NCI-H1048 (cell line): ENCODE measurements at places on chromosomes 4 and X.

DNA sequence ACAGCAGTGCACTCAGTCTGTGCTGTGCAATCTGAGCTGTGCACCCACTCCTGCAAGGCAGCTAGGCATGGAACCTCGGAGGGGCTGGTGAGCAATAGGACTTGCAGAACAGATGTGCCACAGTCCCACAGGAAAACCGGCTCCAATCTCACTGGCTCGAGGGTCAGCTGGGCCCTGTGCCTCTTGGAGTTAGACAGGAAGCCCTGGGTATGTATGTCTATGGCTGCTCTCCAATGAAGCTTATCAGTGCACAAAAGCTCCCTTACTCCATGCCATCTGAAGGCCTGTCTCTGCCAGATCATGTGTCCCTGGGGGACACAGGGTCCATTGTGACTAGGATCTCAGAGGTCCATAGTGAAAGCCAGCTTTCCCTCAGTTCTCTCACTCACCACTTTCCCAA is 335.8 kb downstream of the SH3BGRL start:
- no peak for DNase-seq

DNA sequence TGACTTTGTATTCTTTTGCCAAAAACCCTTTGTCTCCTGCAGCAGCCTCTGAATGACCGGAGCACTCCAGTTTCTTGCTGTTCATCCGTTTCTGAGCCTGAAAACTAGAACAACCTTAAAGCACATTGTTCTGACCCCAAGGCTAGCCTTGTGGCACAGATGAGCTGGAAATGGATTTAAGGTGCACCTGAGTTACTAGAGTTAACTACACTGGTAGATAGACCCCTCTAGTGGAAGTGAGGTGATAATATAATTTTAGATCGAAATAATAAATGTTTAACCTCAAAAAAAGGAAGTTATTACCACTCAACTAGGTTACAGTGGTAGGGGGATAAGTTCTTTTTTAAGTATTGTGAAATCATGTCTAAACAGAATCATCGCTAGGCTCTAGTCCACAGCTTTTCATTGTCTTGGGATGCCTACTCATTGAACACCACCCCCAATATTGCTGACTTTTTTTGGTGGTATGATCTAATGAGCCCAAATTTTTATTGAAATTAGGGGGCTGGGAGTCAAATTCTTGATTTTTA is 2.7 kb downstream of the PLS3 start:
- DNase-seq, result no peak

DNA sequence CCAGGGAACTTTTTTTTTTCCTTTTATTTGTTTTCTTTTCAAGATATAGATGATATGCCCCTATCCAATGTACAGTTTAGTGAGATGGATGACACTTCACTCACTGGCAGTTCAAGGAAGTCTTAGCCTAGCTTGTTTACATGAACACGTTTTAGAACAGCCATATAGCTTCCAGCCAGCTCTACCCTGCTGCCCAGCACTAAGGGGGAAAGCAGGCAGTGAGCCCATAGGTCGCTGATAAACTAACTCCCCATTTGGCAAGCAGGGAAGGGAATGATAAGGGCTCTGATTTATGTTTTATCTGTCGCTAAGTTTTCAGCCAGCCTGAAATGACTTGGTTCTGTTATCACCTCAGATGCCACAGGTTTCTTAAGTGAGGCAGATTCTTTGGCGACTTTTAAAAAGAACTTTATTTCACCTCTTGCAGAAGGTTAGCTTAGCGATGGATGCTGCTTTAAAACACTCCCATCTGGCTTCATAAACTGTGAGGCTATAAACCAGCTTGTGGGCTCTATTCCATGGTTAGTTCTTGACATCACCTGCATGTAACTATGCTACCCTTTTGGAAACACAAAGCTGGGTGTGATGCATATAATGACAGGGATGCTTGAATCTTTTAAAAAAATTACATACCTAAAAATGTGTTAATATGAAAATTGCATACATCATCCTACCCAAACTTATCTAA is 348.4 kb downstream of the FBXO8 start:
- no peak for DNase-seq

DNA sequence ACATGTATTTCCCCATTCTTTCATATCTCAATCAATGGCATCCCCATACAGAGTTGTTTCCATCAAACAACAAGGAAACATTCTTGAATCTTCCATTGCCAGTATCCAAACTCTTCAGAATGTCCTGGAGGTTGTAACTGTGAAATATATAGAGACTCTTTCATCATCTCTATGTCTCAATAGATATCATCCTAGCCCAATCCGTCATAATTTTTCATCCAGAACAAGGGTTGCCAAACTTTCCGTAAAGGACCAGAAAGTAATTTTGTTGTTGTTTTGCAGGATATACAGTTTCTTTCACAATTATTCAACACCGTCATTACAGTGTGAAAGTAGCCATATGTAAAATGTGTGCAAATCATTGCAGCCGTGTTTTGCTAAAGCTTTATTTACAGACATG is 15.2 kb upstream of the CXCL6 start:
- no peak for DNase-seq

DNA sequence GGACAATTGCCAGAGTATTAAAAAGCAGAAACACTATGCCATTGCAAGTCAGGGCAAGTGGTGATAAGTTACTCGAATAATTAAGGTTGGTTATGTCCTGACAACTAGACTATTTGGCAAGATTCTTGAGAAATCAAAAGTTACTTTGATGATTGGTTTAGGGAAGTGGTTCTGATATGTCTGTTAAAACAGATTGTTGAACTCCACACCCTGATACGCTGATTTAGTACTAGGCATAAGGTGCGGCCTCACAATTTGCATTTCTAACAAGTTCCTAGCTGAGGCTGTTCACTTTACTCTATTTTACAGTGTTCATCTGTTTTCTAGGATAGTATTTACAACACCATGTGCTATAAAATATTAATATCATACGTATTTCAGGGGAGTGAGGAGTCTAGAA is 12.5 kb downstream of the GABRA4 start:
- no peak for DNase-seq

GRCh38 chrX:151912221-151912620 is 468 bp upstream of the MAGEA4 start:
- no peak for DNase-seq

DNA sequence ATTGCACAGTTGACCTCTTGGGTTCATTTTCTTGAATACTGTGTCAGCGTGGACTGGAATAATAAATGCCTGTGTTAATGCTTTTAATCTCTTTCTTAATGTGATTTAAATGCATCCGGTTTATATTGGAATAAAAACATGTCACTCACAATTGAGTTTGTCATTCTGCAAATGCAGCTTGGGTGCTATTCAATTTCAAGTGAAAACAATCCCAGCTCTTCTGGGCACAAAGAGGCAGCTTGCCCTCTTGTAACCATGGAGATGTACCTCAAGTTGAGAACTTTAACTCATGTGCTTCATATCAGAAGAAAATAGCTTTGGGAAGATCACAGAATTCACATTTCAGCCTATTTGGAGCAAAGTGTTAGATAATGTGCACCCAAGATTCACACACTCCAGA is 355.7 kb upstream of the GNPDA2 start:
- DNase-seq, result no peak

DNA sequence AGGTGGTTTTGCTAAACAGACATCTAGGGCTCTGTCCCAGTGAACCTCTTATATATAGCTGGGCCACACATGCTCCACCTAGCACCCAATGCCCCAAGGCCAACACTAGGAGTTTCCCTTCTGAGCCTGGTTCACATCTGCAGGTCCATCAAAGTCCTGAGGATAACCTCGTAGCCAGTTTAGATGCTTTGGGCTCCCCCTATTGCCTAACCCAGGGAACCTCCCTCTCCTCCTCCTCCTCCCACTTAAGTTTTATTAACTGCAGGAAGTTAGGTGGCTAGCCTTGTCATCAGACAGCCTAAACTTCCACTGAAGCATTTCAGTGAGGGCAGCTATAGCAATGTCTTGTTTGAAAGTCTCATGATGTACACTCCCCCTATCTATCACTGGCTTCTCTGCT is 88.0 kb downstream of the GUCY2F start:
- no peak for DNase-seq

GRCh38 chrX:4708970-4709760 is 995.7 kb upstream of the PRKX start:
- no peak for DNase-seq

DNA sequence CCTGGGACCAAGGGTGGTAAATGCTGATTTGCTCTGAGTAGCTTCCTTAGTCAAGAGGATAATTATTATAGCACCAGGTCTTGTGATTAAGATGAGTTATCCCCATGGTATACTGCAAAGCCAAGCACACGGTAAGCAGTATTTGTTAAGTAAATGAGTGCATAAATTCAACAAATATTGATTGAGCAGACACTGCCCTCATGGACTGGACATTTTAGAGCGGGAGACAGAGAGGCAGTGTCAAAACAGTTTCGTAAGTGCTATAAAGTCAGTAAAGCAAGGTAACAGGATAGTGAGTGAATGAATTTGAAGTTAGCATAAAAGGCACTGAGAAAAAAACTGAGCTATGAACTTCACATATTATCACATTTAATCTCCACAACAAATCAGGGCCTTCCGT is 13.9 kb downstream of the PHF8 start:
- DNase-seq, result no peak

GRCh38 chrX:70166601-70167590 is 10.4 kb upstream of the DGAT2L6 start:
- no peak for DNase-seq

DNA sequence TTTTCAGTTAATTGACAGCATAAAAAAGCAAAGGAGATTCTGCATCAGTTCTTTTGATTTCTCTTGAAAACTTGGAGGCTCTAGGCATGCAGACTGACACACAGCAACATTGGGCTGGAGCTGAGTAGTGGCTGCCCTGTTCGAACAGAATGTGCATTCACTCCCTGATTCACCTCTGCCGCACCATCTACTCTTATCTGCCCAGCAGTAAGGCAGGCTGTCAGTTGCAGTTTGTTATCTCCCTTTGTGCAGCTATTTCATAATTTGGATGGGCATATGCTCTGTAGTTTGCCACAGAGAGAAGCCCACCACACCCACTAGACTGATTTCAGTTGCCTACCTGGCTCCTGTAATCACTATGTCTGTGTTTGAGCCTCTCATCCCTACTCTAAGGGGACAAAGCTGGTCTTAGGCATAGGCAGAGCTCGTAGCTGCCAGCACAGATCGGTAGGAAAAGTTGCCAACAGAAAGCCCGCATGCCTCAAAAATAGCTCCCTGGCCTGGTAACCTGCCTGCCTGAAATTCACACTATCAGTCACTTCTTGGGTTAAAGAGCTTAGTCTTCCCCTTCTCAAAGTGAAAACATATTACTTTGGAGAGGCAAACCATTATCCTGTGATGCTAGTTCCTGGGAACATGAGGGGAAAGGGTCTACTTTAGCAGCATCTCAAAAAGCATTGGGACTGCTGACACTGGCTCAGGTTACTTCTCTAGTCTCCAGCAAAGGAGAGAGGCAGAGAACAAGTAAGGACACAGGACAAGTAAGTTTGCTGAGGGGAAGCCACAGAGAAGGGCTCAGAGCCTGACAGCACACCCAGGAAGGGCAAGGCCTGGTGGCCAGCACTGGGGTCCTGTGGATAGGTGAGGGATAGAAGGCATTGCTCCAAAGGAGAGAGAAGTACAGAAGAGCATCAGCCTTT is 75.9 kb upstream of the TMEM164 start:
- DNase-seq, result no peak

- no peak for DNase-seq
These were observed 321 bp upstream of the HPRT1 start for GRCh38 chrX:134459683-134460004.

GRCh38 chr4:148204892-148205291 is 237.3 kb downstream of the NR3C2 start:
- no peak for DNase-seq

DNA sequence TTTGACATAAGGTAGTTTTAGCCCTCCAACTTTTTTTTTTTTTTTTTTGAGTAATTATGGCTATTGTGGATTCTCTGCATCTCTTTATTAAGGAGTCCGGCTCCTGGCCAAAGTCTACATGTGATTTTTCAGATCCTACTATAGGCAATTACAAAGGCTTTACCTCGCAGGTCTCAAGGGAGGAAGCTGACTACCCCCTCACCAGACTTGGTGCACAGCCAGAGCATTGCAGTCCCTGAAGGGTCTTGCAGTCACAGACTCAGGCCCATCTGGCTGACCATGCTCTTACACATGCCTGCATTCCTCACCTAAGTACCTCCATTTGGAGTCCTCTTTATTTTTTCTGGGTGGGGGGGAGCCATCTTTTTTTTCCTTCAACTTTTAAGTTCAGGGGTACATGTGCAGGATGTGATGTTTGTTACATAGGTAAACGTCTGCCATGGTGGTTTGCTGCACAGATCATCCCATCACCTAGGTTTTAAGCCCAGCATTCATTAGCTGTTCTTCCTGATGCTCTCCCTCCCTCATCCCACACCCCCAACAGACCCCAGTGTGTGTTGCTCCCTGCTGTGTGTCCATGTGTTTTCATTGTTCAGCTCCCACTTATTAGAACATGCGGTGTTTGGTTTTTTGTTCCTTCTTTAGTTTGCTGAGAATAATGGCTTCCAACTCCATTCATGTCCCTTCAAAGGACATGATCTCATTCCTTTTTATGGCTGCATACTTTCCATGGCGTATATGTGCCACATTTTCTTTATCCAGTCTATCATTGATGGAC is 88.4 kb upstream of the STIM2 start:
- no peak for DNase-seq

DNA sequence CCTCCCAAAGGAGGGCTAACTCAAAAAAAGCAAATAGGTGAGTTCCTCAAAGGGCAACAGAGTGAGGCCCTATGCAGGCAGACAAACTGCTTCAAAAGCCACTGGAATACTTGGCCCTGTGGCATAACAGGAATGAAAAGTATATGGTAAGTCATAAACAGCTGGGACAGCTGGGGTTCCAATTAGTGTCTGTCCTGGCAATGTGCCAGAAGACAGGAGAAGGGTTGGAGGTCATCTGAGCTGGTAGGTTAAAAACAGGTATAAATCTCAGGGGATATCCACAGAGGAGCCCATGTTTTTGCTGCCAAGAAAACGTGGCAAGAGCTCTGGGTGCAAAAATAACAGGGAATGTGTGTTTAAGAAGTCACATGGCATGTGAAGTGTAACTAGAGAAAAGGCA is 111.6 kb downstream of the APOOL start:
- DNase-seq, result no peak

GRCh38 chr4:152696764-152697261 is 17.0 kb upstream of the TMEM154 start:
- DNase-seq, result no peak

DNA sequence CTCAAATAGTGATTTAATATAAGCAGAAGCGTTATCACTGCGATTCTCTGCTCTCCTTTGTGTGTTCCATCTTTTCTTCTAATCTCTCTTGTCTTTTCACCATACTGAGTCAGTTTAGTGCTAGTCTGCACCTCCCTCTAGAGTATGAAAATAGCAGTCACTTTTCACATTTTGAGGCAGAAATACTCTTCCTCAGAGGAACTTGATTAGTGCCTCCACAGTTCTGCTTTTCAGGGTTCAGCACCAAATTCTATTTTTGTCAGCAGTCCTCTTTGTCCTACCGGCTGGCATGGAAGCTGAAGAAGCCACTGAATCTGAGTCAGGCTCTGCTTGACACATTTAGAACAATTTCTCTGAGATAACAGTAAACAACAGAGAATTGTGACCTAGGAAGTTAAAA is 49.7 kb upstream of the ANKRD17 start:
- DNase-seq, result no peak

GRCh38 chr4:120869613-120870278 is 52.8 kb downstream of the PRDM5 start:
- no peak for DNase-seq

- DNase-seq, result no peak
These were observed 41.8 kb downstream of the RBM47 start for GRCh38 chr4:40587826-40588225.
